Mucosa of gallbladder (tissue), 1 donor: ENCODE measurements at places on chromosomes 6 and 20. TPM values are rescaled to one million over a fixed set of nuclear protein-coding genes. Genes with fewer than 3 reads are reported as not detected.

- no peak for DNase-seq
Measured at GRCh38 chr6:129110690-129111343, 227.9 kb downstream of the LAMA2 start.

Gene TBX18
- total RNA-seq = 1.4 TPM

GRCh38 chr6:75219263-75219662 is 13.4 kb upstream of the COL12A1 start:
- no peak for DNase-seq

- DNase-seq = no peak
Measured at GRCh38 chr6:135189344-135189743, 8.2 kb downstream of the MYB start.

DNA sequence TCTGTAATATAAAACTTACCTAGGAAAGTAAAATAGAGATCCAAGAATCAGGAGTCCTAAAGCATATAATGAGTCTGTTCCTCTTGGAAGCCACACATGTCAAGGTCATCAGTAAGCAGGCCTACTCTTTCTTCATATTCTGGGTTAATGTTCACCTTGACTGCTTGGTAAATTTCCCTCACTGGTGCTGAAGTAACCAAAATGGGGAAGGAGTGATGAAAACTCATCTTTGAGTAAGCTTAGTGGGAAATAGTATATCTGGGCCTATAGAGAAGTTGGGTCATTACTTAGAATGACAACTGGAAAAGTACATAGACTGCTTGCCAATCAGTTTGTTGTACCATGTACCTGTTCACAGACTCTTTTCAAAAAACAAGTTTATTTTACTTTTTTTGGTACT is 6.6 kb downstream of the TSPYL4 start:
- DNase-seq = no peak

- peak; percentile 12 for DNase-seq
Measured at GRCh38 chr6:89792881-89793280, 26.7 kb downstream of the MDN1 start.

DNA sequence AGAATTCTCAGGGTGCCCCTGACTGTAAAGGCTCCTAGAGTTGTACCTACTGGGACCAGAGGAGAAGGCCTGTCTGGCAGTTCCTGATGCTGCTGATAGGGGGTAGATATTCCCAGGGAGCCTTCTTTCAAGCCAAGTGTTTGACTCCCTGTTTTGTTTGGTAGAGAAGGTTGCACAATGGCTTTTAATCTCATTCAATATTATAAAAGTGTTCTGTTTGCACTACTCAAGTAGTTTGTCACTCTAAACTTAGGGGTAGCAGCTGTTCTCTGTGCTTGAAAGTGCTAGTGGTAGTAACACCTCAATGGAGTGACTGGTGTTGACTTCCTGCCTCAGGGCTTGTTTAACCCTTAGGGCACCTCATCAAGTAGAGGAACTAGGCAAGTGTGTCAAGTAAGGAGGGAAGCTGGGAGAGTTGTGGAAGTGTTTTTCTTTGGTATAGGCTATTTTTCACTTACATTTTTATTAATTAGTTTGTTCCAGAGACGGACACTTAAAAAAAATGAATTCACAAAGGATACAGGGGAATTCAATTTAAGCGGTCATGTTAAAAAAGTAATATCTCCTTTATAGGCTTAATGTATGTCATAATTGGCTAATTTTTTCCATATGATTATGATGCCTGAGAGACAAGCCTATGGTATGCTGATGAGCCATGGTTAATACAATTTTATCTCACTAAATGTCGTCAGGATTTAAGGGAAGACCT is 38.1 kb downstream of the BICRAL start:
- DNase-seq = no peak

Gene NMBR
- not detected for total RNA-seq

Gene HLA-DPB1
- total RNA-seq = 174 TPM

Gene PARD6B
- 41.1 TPM for total RNA-seq

GRCh38 chr6:75460681-75461080 is 32.9 kb downstream of the FILIP1 start:
- DNase-seq = no peak

Gene SPATA25
- 2.8 TPM for total RNA-seq

- DNase-seq = no peak
Measured at GRCh38 chr6:32895006-32895345, 41.0 kb downstream of the PSMB9 start.

Gene SLPI
- 548 TPM for total RNA-seq

- DNase-seq = no peak
Measured at GRCh38 chr6:64084185-64084663, 448.6 kb downstream of the PHF3 start.

- peak; percentile 36 for DNase-seq
Measured at GRCh38 chr20:41135187-41135887, 2.0 kb upstream of the PLCG1 start.

DNA sequence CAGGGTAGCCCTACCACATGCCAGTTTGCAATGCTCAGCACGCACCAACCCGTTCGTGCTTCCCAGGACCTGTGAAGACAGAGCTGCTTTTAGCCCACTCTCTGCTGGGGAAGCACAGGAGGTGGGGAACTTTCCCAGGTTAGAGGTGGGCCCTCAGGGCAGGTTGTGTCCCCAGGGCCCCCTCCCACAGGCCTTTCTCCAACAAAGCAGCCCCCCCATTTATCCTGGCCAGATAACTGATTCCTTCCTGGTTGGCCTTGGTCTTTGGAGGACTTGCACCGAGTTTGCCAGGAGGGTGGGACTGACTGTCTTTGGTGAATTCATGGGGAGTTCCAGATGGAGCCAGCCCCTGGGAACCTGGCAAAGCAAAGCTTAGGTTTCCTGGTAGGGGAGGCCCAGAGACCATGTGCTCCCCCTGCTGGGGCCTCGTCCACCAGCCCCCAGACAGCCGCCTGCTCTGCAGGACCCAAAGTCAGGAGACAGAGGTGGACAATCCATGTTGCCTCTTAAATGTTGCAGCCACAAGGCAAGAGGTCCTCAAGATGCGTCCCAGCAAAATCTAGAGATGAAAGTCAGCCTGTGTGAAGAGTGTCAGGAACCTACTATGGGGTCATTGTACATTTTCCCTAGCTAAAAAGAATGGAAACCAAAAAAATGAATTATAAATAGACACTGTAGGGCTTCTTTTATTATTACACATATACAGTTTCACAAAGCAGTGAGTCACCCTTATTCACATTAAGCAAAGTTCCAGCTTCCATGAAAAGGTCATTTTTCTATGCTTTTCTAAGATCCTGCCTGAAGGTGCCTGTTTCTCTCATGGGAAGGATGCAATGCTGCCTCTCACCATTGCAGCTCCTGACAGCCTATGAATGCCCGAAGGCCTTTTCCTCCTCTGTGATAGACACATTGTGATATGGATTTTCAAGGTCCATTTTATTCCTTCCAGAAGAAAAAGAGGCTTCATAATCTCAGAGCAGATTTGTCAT is 497.8 kb downstream of the PREX1 start:
- no peak for DNase-seq

DNA sequence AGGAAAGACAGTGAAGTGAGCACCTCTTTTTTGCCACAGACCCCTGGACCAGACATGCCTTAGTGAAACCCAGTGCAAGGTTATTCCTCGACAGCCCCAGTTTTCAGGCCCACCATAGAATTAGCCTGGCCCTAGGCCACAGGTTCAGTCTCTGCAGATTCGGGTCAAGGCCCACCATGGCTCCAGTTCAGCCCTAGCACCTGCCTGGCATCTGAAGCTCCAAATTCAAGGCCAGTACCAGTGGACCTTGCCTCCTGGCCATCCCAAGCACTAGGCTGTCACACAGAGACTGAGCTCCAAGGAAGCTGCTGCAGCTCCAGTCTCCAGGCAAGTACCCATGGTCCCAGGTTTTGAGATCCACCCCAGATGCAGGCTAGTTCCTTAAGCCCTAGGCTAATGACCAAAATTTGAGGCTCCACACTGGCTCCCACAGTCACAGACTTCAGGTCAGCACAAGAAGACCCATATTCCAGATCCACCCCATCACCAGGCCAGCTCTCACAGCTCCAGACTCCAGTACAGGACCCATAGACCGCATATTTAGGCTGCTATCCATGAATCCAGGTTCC is 877.5 kb upstream of the ADGRB3 start:
- DNase-seq = no peak

Gene NRSN1
- total RNA-seq = 0.12 TPM

Gene LRRC1
- 17.3 TPM for total RNA-seq

DNA sequence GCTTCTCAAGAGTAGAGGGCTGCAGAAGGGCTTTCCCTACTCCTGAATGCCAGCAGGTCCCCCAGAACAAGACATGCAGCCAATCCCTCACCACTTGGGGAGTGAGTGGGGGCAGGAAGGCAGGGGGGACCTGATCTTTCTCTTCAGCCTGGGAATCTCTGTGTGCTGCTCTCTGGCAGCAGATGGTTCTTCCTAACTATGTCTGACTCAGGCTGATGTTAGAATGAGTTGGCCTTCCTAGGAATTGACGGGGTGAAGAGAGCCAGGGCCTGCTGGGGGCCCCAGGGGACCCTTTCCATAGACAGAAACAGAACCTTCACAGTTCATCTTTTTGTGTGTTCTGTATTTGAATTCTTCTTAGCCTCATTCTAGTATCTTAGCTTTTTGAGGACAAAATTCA is 29.0 kb upstream of the TCP11 start:
- no peak for DNase-seq

DNA sequence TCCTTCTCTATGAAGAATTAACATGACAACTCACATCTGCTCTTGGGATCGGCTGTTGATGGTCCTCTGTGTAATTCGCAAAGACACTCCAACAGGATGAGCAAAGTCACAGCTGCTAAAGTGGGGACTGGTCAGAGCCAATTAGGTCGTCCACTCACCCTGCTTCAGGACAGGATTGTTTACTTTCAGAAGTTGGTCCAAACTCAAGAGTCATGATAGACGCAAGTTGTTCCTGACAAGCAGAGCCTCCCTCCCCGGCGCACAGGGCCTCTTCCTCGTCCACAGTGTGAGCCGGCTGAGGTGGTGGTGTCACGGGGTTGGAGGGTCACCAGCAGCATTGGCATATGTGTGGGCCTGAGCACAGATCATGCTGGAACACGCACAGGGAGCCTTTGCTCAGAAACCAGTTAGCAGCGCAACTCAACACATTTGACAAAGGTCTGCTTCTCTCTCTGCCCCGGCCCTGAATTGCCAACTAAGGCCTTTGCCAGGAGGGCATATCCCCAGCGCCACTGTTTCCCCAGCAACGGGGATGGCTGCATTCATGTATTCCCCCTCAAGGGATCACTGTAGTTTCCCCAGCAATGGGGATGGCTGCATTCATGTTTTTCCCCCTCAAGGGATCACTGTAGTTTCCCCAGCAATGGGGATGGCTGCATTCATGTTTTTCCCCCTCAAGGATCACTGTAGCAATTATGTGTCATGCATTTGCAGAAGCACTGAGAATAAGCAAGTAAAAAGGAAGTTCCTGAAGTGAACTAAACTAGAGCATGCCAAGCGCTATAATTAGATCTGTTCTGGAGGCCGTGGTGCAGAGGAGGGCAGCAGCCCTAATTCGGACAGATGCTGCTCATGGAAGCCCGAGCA is 111.7 kb downstream of the THBS2 start:
- DNase-seq = peak; percentile 38

GRCh38 chr6:67016921-67017460 is 1310.0 kb upstream of the EYS start:
- no peak for DNase-seq

DNA sequence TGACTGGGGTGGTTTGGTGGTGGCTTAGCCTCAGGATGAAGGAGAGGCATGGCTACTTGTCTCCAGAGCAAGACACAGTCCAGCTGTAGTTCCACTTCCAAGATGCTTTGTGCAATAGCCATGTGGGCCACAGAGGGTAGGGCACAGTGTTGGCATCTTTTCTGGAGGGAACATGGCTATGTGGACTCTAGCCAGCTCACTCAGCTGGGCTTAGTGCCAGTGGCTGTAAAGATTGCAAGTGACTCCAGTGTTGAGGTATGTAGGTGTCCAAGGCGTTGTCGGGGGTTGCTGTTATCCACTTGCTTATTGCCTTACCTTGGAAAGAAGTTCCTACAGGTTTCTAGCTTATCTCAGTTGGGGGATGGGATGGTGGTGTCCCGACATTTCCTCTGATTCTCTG is 233.4 kb downstream of the CD109 start:
- no peak for DNase-seq

- DNase-seq = no peak
Measured at GRCh38 chr20:58824843-58825242, 25.9 kb downstream of the GNAS-AS1 start.

- no peak for DNase-seq
Measured at GRCh38 chr6:67411036-67411435, 1224.0 kb upstream of the ADGRB3 start.

Gene TSPYL4
- 29.5 TPM for total RNA-seq

- DNase-seq = no peak
Measured at GRCh38 chr20:5557123-5557522, 193.1 kb upstream of the SHLD1 start.

DNA sequence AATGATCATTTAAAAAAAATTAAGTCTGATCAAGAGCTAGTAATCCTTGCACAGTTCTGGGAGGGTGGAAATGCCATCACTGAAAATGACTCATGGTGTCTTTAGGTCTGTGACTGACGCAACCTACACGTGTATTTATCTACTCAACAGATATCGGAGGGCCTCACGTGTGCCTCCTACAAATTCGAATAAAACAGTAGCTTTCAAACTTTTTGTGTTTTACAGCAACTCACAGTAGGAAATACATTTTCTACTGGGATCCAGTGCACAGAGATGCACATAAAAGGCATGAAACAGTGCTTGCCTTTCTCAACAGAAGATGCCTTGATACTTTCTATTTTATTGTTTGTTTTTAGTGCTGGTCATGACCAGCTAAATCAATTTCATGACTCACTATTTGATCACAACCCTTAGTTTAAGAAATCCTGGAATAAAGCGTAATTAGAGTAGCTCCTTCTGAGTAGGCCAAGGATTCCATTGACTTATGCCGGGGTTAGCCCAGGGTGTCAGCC is 210.0 kb upstream of the SNX9 start:
- DNase-seq = peak; percentile 49

GRCh38 chr6:157669747-157670216 is 153.3 kb upstream of the SNX9 start:
- peak; percentile 67 for DNase-seq

DNA sequence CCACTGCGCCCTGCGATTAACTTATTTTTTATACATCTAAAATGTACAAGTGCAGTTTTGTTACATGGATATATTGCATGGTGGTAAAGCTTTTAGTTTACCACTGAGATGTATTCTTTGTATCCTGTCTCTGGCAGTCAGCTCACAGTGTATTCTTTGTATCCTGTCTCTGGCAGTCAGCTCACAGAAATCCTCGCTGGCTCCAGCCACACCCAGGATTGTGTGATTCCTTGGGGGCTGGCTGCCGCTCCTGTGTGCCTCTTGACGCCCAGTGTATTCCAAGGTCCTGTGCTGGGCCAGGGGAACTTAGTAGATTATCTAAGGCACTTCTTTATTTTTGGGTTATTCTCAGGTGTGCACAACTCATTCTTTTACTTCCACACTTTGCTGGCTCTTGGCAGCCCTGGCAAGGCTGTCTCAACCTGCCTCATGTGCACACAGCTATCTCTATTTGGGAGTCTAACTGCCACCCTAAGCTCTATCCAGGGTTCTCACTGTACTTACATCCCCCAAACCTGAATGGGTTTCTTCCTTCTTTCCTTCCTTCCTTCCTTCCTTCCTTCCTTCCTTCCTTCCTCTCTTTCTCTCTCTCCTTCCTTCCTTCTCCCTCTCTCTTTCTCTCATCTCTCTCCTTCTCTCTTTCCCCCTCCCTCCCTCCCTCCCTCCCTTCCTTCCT is 12.4 kb upstream of the RNF24 start:
- no peak for DNase-seq

GRCh38 chr20:4637081-4637797 is 84.5 kb upstream of the PRND start:
- DNase-seq = no peak

- no peak for DNase-seq
Measured at GRCh38 chr6:119322715-119323350, 26.7 kb downstream of the MAN1A1 start.

Gene BCAS1
- total RNA-seq = 13.2 TPM
